ENCODE measurements at places on chromosomes 3 and 15. TPM values are rescaled to one million over a fixed set of nuclear protein-coding genes. Genes with fewer than 3 reads are reported as not detected.

DNA sequence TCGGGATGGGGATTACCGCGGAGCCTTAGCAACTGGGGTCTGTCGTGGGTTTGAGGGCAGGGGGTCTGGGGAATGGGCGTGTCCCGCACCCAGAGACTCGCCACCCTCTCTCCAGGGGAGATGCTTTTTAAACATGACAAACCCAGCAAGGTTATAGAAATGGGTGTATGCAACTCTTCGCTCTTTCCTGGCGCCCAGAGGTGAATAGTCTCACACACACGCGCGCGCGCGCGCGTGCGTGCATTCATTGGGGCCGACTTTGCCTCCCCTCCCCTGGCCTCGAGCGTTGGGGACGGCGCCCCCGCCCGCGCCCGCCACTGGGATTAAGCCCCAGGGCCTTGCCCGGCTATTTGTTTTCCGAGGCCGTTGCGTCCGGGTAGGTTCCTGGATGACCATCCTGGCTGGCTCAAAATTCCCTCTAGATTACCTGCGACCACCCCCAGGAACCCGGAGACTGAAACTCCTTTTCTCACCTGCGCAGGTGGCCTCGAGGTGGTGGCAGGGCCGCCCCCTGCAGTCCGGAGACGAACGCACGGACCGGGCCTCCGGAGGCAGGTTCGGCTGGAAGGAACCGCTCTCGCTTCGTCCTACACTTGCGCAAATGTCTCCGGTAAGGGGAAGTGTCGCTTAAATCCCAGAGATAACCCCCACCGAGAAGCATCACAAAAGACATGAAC lies 777 bp downstream of the GPR160 start:
- no peaks in the 10 kb centered on the region for H3K27me3 ChIP-seq
- H3K4me1 ChIP-seq, result 0 out of 2 replicates have a peak, but pooled peaks cover 4% of the 10 kb centered on the region
- peak; percentile 79 for DNase-seq
- no peaks in the 10 kb centered on the region for H3K36me3 ChIP-seq

Gene TYRO3
- 118 TPM for total RNA-seq

Gene MNS1
- total RNA-seq, result 2.6 TPM

- no peak for DNase-seq
- no peak overlapping the region for H3K4me3 ChIP-seq
- H3K27ac ChIP-seq, result no peak overlapping the region
- H3K4me1 ChIP-seq, result no peaks in the 10 kb centered on the region
- peaks cover 2% of the 10 kb centered on the region for H3K36me3 ChIP-seq
Observed at GRCh38 chr3:33004961-33005360, 53.5 kb downstream of the CCR4 start.

Gene P2RY1
- total RNA-seq, result 6.0 TPM

DNA sequence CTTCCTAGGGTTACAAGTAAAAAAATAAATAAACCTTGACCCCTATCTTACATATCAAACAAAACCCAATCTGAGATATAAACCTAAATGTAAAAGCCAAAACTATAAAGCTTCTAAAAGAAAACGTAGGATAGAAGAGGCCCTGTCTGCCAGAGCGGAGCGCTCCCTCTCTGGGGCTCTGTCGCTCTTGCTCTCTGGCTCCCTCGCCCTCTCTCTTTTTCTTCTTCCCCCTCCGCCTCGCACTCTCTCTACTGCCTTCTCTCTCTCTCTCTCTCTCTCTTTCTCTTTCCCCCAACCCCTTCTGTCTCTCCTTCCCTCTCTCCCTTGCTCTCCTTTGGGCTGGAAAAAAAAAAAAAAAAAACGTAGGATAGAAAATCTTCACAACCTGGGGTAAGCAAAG lies 21.6 kb downstream of the RYK start:
- H3K27me3 ChIP-seq, result no peaks in the 10 kb centered on the region
- DNase-seq, result no peak
- no peak overlapping the region for H3K4me3 ChIP-seq
- H3K4me1 ChIP-seq, result peaks cover 6% of the 10 kb centered on the region
- H3K36me3 ChIP-seq, result no peaks in the 10 kb centered on the region

Gene SLC28A2
- total RNA-seq, result 0.11 TPM

GRCh38 chr3:179450901-179451264 lies 387 bp downstream of the GNB4 start:
- H3K27ac ChIP-seq, result no peak overlapping the region
- H3K27me3 ChIP-seq, result no peaks in the 10 kb centered on the region
- H3K36me3 ChIP-seq, result no peaks in the 10 kb centered on the region
- peak overlapping the region; percentile 45 for H3K4me3 ChIP-seq
- H3K4me1 ChIP-seq, result no peaks in the 10 kb centered on the region

DNA sequence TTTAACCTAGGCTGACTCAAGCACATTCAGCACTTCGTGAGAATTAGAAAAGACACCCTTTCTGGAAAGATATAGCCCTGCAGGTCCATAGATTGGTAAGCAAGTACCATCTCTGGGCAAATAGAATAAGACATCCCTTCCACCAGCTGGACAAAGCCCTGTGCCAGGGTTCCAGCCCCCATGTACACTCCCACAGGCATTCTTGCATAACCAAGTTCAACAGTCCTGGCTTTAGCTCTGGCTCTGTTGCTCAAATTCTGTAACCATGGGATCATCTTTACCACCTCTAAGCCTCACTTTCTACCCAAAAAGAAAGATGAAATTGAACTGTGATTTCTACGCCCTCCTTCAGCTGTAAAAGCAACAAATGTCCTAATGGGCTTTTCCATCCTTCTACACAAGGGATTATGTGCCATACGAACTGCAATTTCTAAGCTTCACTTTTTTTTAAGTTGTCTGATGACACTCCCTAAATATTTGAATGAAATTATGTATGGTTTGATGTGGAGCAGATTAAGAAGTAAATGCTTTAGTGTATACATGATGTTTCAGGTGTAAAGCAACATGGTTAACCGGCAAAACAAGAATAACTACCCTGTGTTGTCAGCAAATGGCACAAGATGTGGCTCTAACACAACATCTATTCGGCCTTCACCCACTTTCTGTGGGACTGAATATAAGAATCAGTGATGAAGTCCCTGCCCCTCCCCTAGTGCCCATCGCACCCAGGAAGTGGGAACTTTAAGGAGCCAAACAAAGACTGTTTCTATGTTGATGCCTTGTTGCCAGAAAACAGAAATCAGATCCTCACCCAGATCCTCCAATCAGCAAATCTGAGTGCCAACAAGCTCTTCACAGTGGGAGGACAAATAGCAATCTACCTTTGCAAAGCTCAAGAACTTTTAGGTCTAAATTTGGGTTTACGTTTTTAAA lies 165.7 kb downstream of the P3H2 start:
- H3K4me3 ChIP-seq, result no peak overlapping the region
- no peak overlapping the region for H3K27ac ChIP-seq
- no peaks in the 10 kb centered on the region for H3K4me1 ChIP-seq
- no peaks in the 10 kb centered on the region for H3K36me3 ChIP-seq
- H3K27me3 ChIP-seq, result no peaks in the 10 kb centered on the region
- DNase-seq, result no peak

DNA sequence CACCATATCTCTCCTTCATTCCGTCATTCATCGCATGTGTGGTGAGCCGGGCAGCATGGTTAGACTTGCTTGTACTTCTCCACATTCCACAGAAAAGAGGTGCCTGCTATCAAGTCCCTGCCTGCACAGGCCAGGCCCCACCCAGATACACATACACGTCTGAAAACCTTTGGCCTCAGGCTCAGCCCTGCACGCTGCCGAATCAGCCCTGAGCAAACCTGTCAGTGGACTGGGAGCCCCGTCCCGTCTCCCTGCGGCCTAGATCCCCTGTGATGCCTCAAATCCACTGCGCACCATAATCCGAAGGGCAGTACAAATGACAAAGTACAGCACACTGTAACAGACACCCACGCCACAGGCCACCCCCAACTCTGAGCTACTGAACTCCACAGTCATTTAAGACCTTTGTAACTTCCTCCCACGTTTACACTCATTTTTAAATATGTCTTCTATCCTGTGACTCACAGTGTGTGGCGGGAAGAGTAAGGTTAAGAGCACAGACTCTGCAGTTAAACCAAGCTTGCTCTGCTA lies 67.1 kb downstream of the MB21D2 start:
- peaks cover 50% of the 10 kb centered on the region for H3K4me1 ChIP-seq
- no peaks in the 10 kb centered on the region for H3K27me3 ChIP-seq
- no peaks in the 10 kb centered on the region for H3K36me3 ChIP-seq
- peak; percentile 94 for DNase-seq

Gene IMPG2
- 0.07 TPM for total RNA-seq

GRCh38 chr3:160707187-160707794 lies 30.3 kb downstream of the ARL14 start:
- no peak for DNase-seq
- H3K27ac ChIP-seq, result no peak overlapping the region
- no peak overlapping the region for H3K4me3 ChIP-seq
- H3K36me3 ChIP-seq, result no peaks in the 10 kb centered on the region

- H3K4me1 ChIP-seq, result no peaks in the 10 kb centered on the region
- peaks cover 5% of the 10 kb centered on the region for H3K36me3 ChIP-seq
- no peak overlapping the region for H3K4me3 ChIP-seq
- H3K27ac ChIP-seq, result no peak overlapping the region
- no peaks in the 10 kb centered on the region for H3K27me3 ChIP-seq
- no peak for DNase-seq
Observed at GRCh38 chr3:128803307-128803706, 76.1 kb upstream of the ACAD9 start.

- no peak overlapping the region for H3K4me3 ChIP-seq
- H3K4me1 ChIP-seq, result no peaks in the 10 kb centered on the region
- H3K27me3 ChIP-seq, result no peaks in the 10 kb centered on the region
- DNase-seq, result no peak
- no peak overlapping the region for H3K27ac ChIP-seq
- no peaks in the 10 kb centered on the region for H3K36me3 ChIP-seq
Observed at GRCh38 chr3:46300461-46300789, 53.5 kb upstream of the CCR2 start.

Gene C3orf20
- total RNA-seq, result 0.19 TPM

GRCh38 chr3:127746400-127747057 lies 73.8 kb downstream of the ABTB1 start:
- H3K27me3 ChIP-seq, result no peaks in the 10 kb centered on the region
- DNase-seq, result peak; percentile 91
- H3K27ac ChIP-seq, result peak overlapping the region; percentile 96

Data from Caco-2 (cell line).